ENCODE measurements at places on chromosomes 3 and 15. TPM values are rescaled to one million over a fixed set of nuclear protein-coding genes. Genes with fewer than 3 reads are reported as not detected.

NANOGP8 gene
- total RNA-seq: not detected

DNA sequence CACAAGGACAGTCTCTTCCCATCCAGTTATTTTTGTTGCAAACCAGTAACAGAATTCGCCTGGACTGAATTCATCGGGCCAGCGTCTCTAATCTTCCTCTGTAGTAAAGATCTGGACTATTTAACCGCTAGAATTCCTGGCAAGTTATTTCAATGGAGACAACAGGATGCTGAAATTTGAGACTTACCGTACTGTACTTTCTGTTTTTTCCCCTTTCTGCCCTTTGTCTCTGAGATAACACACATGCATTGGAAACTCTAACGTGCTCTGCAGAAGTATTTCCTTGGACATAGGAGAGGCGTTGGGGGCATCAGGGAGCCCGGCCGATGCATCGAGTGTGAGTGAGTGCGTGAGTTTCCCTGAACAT is 61.5 kb downstream of the ASB7 start:
- DNase-seq: peak; percentile 76

DNA sequence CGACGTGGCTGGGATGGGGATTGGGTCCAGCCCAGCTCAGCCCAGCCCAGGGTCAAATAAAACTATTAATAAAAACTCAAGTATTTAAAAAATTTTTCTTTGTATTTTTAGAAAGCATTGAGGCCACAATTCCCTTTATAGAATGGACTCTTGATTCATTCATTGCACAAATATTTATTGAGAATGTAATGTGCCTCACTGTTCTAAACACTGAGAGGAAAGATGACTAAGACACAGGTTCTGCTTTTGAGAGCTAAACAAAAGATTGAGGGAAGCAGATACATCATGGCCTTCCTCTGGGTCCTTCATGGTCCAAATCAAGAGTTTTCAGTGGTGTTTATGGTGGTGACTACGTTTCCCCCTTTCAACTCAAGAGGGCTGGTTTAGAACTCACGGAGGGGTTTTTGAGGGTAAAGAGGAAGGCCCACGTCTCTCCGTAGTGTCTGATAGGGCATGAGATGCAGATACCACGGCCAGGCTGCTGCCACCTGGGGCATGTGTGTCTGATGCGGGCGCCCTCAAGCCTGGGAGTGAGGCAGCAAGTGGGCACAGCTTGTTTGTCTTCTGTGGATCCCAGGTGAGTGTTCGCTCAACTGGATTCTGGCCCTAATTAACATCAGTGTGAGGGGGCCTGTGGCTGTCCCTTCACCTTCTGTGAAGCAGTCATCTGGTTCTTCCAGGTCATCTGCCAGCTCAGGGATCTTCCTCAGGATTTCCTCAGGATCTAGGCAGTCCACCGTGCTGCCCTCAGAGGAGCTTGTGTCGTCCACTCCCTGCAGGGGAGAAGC is 73.5 kb upstream of the SCN5A start:
- DNase-seq: no peak

- DNase-seq: no peak
These were observed 1.7 kb upstream of the DLL4 start for GRCh38 chr15:40927495-40927872.

- DNase-seq: no peak
These were observed 10.1 kb downstream of the KLF13 start for GRCh38 chr15:31336593-31337295.

DNA sequence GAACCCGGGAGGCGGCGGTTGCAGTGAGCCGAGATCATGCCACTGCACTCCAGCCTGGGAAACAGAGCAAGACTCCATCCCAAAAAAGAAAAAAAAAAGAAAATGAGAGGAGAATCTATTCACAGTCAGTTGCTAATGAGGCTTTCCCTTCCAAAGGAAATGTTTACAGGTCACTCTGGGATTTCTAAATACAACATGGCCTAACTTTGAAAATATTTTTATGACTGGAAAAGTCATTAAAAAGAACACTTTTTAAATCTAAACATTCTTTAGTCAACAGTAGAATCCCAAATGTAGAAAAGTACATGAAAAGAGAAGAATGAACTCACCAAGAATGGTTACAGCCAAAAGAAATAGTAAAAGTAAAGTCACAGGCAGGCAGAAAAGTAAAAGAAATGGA is 78.6 kb downstream of the PLD1 start:
- no peak for DNase-seq

ACOX2 gene
- 1.6 TPM for total RNA-seq

DNA sequence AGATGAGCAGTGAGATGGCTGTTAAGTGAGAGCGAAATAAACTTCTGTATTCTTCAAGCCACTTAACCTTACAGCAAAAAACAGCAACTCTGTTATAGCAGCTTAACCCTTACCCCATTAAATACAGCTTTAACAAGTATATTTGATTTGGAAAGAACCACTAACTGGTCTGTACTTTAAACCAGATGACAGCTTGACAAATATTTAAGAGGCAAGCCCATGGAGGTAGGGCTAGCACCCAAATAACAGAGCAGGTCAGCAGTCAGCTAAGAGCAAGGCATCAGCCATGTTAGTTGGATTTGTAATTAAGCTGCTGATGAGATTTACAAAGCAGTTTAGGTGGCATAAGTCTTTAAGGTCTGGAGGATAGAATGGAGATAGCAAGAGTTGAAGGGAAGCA is 3.5 kb downstream of the LZTFL1 start:
- DNase-seq: no peak

SLC22A14 gene
- under 0.01 TPM for total RNA-seq

DNA sequence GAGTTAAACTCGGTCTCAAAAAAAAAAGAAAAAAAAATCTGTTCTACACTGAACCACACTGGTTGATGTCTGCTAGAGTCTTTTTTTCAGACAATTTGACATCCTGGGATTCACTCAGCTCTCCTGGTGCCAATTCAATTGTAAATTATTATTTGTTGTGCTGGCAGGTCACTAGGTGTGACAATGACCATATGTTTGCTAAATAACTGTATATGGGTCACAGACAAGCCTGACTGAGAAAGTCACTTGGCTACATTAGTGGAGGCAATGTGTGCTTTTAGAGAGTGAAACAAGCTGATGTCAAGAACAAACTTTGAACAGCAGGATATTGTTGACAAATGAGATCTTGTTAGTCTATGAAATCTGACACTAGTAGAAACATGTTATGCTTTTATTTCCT is 1379.1 kb downstream of the ZPLD1 start:
- DNase-seq: no peak

DNA sequence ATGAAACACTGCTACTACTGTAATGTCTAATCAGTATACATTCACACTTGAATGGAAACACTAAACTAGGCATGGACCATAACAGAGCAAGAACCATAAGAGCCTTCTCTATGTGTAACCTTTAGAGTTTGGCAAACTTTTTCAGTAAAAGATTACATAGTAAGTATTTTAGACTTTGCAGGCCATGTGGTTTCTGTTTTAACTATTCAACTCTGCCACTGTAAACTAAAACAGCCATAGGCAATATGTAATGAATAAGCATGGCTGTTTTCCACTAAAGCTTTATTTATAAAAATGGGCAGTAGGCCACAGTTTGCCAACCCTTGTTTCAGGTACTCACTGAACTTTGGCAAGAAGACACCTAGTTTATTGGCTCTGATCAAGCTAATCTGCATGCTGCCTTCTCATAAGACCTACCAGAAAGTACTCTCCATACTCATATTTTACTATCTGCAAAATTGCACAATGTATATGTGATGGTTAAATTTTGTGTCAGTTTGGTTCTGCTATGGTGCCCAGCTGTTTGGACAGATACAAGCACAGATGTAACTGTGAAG is 46.0 kb downstream of the UACA start:
- no peak for DNase-seq

DNA sequence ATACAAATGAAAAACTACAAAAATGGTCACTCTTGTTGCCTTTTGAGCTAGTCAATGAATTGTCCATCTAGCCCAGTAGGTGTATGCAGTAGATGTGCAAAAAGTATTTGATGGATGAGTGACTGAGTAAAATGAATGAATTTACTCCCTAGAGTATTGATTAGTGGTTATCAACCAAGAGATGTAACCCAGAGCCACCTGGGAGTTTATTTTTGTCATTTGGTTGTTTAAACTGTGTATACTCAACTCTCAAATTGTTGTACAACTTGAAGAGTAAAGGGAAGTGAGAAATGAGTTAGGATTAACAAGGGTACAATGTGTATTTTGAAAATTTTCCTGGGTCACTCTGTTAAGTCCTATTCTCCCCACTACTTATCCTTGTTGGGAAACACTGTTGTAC is 124.1 kb upstream of the TMCO5A start:
- no peak for DNase-seq

SUSD5 gene
- 0.63 TPM for total RNA-seq

DNA sequence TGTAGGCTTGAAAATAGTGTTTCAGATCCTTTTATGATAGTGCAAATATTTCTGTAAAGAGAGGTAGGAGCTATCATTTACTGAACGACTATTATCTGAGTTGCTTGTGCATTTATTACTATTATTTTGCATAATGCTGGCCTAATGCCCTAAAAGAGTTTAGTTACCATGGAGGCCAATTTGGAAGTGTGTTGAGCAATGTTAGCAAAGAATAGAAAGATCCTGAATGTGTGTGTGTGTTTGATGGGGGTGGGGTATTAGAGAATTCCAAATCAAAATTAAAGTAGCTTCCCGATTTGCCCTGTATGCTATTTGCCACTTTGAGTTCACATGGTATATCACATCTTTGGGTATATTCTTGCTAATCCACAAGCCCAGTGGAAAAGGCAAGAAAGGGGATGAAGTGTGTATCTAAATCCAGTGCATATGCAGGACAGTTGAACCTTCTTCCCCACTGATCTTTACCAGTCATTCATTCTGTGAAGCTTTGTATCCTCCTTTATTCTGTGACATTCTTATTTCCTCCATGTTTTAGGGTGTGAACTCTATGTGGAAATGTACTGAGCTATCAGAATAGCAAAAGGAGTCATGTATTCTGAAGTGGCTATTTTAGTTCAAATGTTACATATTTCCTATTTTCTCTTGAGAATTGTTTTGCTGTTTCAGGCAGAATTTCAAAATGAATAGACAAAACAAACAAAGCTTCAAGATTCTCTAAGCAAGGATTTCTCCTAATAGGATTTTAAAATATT is 45.7 kb upstream of the PLSCR5 start:
- no peak for DNase-seq

ANKRD34C gene
- not detected for total RNA-seq

GRCh38 chr3:3097958-3098357 is 12.2 kb downstream of the IL5RA start:
- no peak for DNase-seq

DNA sequence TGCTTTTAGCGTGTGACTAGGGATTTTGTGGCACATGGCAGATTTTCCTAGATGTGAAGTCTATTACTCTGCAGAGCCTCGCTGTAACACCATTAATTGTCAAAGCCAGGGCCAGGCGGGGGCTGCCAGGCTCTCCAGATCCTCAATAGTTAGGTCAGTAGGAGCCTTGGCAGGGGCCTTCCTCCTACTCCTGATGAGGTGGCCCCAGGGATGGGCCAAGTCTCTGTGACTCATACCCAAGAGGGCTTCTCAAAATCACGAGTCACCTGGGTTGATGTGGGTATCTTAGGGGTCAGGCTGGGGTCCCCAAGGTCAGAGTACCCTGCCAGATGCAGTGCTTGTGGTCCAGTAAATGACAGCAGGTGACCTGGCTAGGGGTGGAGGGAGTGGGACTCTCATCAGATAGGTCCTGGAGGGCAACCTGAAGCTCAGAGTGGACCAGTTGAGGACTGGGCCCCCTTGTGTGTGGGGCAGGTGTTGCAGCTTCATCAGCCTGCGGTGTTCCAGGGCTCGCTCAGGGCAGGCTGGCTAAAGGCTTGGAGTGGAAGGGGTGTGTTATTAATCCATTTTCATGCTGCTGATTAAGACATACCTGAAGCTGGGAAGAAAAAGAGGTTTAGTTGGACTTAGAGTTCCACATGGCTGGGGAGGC is 88.5 kb upstream of the MYZAP start:
- DNase-seq: no peak

DNA sequence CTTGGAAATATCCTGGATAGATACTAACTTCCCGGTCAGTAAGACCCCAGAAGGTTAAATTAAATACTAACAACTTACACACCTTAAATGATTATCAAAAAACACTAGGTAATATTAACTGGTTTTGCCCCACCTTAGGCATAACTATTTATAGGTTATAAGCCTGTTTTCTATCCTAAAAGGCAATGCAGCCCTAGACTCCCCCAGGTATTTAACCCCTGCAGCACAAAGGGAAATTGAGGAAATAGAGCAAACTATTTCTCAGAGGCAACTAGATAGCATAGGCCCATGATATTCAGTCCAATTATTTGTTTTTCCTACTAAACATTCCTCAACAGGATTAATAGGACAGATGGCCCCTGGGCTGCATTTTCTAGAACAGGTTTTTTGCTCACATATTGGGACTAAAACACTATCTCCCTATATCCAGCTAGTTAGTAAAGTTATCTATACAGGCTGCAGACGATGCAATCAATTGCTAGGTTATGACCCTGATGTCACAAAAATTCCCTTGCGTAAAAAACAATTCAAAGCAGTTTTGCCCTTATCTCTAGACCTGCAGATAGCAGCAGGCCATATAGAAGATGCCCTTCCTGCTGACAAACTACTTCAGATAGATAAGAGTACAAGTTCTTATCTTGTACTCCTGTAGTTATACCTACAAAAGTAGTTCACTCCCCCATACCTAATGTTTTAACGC is 221.3 kb downstream of the DTWD1 start:
- no peak for DNase-seq

GRCh38 chr3:126542340-126543241 is 16.1 kb downstream of the C3orf22 start:
- DNase-seq: no peak

- no peak for DNase-seq
These were observed 40.6 kb upstream of the USP3 start for GRCh38 chr15:63463793-63464192.

DNA sequence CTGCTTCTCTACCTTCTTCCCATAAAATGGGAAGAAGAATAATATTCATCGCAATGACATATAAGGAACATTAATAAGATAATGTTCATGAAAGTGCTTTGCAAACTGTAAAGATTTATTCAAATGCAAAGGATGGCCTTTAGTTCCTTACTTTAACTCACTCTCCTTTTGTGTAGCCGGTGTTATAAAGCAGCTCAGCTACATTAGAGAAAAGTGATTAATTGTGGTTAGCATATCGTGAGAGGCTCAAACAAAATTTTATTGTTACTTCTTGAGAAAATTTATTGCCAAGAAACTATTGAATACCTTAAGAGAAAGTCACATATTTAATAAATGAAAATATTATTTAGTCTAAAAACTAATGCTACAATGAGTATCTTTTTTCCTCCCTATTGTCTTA is 250.7 kb upstream of the NR2E3 start:
- DNase-seq: no peak

DNA sequence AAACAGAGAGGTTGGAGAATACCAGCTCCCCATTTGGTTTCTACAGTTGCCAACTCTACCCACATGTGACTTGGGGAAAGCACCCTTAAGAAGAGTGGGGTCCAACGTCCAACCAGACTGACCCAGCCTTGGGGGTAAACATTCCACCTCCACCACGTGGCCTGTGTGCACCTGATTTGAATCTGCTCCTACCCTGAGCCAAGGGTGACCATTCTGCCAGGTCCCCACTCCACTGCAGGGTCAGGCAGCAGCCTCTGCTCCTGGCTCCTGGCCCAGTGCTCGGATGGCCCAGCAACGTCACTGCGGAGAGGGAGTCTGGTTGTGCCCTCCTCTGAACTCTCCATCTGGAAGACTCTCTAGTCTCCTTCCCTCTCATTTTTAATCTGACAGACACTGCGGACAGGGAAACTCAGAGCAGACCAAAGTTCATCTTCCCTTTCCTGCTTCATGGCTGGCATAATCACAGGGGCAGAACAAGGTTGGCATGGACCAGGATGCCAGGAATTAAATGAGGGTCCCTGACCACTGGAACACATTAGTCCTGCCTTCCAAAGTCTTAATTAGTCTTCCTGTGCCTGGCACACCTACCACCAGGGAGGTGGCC is 29.4 kb downstream of the FHIT start:
- no peak for DNase-seq
